ENCODE measurements at places on chromosomes 1 and 21.
A peak's percentile ranks its signal among the peaks of the same experiment; 100 is the strongest.

DNA sequence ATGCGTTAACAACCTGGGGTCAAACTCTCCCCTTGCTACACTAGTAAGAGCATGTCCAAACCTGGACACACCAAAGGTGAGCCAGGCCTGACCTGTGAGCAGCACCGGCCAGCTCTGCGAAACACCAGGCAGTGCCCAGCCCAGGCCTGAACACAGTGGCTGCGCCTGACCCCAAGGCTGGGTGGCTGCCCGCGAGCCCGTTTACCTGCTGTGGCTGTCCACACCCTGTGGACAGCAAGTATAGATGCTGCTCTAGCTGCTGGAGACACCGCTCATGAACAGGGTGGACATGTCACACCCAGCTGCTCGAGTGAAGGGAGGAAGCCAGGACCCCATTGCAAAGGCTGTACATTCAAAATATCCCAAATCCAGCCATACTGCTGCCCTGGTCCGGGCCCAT, 7.6 kb upstream of the CCDC27 start:
- DNase-seq: no peak

DNA sequence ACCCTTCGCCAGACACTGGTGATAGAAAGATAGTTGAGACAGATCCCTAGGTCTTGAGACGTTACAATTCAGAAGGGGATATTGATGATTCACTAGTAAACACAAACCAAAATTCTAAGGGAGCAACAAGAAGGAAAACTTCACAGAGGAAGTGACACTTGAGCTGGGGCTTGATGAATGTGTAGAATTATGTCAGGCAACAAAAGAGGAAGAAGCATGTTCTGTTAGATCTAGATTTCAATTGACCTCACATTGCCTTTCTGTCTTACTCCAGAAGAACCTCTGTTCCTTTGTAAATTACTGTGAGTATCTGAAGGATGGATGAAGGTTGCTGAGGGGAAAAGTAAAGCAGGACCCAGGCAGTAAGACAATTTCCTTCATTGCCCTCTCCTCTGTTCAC, 328.2 kb downstream of the KCTD3 start:
- no peak for DNase-seq

DNA sequence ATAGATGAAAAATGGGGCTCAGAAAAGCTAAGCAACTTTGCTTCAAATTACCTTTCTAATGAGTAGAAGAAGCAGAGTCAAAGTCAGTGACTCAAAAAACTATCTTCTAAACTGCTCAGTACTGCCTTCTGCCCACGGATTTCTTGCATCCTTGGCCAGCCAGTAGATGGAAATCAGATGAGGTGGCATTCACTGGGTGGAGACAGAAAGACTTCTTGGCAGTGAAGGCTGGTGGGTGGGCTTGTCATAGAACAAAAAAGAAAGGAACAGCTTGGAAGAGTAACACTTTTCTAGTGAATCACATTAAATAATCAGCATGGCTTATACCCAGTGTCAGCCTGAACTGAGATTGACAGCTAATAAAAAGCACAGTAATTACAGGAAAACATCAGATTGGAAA, 170.7 kb downstream of the ST6GALNAC5 start:
- DNase-seq: no peak

- no peak for DNase-seq
Measured at GRCh38 chr1:241638909-241639622, 1.1 kb downstream of the CHML start.

GRCh38 chr1:55867304-55867843, 652.2 kb upstream of the USP24 start:
- no peak for DNase-seq

DNA sequence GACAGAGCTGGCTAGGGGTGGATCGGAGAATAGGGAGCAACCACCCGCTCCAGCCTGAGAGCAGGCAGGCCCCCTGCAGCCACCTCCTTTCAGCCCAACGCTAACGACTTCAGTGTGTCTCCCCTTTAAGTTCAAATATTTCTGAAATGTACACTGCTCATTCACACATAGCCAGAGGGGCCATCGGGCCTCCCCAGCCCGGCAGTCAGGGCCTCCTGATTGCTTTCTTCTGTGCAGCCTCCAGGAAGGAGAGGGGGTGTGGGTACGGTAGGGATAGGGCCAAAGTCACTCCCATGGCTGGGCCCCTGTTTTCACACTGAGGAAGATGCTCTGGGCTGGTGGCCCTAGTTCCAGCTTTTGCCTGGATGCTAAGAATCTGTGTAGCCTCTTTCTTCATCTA, 64.8 kb downstream of the EPHB2 start:
- DNase-seq: no peak

DNA sequence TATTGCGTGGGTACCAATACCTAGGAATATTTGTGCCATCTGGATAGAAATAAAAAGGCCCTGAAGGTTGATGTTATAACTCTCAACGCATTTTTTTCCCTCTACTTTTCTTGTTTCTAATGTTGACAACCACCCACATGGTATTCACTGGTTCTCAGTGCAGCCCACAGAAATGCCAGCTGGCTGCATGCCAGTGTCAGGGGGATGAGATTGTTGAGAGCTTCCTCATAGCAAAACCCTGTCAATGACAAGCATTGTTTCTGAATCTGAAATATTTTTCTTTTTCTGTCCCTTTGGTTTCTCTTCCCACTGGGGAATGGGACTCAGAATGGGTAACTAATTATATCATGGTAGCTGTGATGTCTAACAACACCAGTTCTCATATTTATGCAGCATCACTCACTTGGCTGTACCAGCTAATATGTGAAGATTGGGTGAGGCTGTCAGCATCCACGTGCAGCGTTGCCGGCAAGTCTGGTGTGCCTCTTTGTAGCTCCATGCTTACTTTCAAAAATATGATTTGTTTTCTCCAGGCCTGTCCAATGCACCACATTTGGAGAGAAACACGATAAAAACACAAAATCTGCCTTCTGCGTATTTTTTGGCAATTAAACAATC, 284.6 kb downstream of the PTBP2 start:
- DNase-seq: peak; percentile 91

DNA sequence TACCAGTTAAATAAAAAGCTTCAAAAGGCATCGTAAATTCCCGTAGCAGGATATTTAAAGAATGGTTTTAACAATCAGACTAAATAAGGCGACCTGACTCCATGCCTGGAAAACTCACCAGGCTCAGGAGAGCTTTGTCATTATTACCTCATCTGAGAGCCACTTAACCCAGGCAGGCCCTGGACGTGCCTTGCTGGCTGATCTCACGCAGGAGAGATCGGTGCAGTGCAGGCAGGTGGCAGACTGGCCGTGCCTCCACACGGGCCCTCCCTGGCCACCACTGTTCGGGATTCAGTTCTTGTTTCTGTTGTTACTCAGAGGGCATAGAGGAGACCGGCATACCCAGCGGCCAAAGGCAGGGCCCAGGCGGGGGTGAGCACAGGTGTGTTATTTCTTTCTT, 6.4 kb downstream of the MT1HL1 start:
- DNase-seq: no peak

GRCh38 chr1:92877792-92878191, 46.0 kb downstream of the RPL5 start:
- no peak for DNase-seq

DNA sequence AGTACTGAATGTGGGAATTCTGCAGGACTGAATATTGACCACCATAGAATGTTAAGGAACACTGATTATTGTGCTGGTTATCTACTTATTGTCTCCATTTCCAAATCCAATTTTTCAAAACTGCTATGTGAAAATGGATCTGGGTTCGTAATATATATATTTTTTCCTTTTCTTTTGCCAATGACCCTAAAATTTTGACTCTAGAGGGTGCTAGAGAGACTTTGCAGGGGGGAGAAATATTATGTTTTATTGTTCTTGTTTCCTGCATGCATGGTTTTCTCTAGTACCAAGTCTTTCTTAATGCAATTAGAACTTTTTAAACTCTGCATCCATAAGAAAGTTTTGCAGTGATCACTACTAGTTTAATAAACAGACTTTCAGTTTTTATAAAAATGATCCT, 1256.9 kb downstream of the BRINP3 start:
- no peak for DNase-seq

DNA sequence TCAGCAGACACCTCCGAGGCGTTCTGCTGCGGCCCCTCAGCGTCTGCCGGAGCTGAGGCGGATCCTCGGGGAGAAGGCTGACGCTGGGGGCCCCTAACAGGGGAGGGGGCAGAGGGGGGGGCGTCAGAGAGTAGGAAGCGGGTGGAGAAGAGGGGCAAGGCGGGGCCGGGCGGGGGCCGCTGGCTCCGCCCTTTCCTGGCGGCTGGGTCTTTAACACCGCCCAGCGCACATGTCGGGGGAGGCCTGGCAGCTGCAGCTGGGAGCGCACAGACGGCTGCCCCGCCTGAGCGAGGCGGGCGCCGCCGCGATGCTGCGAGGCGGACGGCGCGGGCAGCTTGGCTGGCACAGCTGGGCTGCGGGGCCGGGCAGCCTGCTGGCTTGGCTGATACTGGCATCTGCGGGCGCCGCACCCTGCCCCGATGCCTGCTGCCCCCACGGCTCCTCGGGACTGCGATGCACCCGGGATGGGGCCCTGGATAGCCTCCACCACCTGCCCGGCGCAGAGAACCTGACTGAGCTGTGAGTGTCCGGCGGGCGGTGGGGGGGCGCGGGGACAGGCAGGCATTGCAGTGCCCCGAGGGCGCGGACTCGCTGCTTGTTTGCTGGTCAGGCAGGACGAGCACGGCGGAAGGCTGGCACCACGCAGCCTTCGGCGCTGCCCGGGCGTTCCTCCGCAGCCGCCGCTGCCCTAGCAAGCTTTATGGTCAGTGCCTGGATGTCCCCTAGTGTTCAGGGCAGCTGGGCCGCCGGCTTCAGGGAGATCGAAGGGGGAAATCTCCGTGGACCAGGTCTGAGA, at the start of gene NTRK1:
NTRK1 (plus strand) TSS at position 238 of the 796 bp plus-strand sequence; CDS start at position 308, 70 bp downstream.
- no peak for DNase-seq

DNA sequence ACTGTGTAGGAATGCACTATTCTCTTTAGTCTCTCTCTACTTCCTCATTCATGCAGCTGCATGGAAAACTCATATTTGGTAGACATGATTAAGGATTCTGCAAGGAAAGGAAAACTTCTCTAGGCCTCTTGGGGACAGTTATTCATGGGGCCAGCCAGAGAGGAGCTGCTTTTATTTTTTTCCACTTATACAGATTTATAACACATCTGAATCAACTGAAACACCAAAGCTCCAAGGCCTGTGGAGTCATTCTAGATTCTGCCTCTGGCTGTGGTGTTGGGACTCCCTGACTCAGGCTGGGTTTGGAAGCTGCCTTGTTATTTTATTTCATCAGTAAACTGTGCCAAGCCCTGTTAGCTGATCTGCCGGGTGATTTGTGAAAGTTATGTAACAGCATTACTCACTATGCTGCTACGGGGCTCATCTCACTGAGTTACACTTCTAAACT, 83.9 kb upstream of the EDEM3 start:
- peak; percentile 19 for DNase-seq

DNA sequence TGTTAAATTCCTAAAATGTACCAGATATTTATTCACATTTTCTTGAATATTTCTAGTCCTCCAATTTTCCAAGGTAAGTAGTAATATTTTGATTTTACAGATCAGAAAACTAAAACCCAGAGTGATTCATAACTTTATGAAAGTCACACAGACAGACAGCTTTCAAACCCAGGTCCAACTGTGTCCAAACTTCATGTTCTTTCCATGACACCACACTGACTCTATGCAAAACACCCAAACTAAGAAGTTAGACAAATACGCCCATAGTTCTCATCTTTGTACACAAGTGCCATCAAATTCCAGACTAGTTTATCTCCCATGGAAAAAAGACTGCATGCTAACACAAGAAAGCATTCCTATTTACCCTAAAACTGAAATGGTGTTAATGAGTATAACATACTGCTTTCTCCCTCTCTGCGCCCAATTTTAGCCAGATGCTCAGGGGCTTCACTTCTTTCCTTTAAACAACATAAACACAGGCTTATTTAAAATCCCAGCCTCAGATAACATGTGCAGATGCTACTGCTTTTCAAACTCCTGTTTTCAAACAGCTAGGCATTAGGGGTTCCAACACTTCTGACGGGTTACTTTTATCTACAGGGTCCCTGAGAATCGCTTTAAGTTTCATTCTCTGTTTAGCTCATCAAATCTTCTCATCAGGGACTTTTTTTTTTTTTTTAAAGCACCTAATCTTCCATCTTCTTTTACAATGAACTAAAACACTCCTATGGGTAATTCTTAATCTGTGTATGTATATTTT, 44.6 kb downstream of the WASF2 start:
- DNase-seq: no peak

- no peak for DNase-seq
Measured at GRCh38 chr1:219580009-219580676, 32.8 kb downstream of the ZC3H11B start.

GRCh38 chr1:35656148-35656862, 15.0 kb upstream of the PSMB2 start:
- no peak for DNase-seq

DNA sequence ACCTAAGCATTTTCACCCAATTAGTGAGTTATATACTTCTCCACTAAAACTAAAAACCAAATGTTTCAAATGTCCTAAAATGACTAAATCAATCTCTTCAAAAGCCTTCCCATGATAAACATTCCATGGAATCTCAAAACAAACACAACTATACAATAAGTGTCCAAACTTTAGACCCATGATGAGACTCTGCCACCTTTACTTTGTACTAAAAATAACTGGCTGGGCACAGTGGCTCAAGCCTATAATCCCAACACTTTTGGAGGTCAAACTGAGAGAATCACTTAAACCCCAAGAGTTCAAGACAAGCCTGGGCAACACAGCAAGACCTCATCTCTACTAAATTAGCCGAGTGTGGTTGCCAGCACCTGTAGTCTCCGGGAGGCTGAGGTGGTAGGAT, 87.4 kb downstream of the EIF4G3 start:
- DNase-seq: no peak

DNA sequence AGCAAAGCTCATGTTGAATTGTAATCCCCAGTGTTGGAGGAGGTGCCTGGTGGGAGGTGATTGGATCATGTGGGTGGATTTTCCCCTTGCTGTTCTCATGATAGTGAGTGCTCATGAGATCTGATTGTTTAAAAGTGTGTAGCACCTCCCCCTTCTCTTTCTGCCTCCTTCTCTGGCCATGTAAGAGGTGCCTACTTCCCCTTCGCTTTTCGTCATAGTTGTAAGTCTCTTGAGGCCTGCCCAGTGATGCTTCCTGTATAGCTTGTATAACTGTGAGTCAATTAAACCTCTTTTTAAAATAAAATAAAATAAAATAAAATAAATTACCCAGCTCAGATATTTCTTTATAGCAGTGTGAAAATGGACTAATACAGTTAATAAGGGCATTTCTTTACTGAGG, 1025.7 kb downstream of the PLA2G4A start:
- no peak for DNase-seq

GRCh38 chr1:2294033-2294724, 66.1 kb downstream of the SKI start:
- DNase-seq: no peak

GRCh38 chr1:157944663-157945280, 48.7 kb upstream of the KIRREL1 start:
- DNase-seq: no peak

All from HS-27A (cell line).